ENCODE measurements at places on chromosomes 1 and 21.
A peak's percentile ranks its signal among the peaks of the same experiment; 100 is the strongest.

GRCh38 chr1:85555867-85556573 is 24.5 kb upstream of the CCN1 start:
- no peak for DNase-seq

DNA sequence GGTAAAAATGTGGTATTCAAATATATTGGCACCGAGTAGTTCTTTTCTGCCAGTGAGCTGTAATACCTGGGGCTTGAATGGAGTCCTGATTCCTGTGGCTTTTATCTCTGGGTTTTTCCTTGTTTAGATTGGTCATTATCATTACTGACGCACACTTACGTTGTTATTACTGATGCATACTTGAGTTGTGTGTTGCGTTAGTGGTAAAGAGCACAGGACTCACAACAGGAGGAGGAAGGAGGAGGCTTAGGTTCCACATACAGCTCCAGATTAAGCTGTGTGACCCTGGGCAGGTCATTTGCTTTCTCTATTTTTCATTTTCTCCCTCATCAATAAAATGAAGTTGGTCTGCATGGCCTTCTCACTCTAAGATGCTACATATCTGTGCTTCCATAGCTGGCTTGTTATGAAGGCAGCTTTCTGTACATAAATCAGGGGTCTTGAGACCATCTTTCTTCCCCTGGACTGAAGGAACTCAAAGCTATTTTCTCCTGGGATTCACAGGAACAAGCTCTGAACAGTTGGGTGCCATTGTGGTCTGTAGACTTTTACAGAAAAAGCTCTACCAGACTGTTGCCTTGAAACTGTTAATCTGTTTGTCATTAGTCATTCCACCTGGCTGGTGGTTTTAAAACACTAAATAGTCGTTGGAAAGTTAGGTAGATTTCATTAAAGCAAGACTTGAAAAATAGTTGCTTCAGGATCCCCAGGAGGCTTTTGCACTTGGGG is 5.6 kb downstream of the ARID1A start:
- DNase-seq, result peak; percentile 35

DNA sequence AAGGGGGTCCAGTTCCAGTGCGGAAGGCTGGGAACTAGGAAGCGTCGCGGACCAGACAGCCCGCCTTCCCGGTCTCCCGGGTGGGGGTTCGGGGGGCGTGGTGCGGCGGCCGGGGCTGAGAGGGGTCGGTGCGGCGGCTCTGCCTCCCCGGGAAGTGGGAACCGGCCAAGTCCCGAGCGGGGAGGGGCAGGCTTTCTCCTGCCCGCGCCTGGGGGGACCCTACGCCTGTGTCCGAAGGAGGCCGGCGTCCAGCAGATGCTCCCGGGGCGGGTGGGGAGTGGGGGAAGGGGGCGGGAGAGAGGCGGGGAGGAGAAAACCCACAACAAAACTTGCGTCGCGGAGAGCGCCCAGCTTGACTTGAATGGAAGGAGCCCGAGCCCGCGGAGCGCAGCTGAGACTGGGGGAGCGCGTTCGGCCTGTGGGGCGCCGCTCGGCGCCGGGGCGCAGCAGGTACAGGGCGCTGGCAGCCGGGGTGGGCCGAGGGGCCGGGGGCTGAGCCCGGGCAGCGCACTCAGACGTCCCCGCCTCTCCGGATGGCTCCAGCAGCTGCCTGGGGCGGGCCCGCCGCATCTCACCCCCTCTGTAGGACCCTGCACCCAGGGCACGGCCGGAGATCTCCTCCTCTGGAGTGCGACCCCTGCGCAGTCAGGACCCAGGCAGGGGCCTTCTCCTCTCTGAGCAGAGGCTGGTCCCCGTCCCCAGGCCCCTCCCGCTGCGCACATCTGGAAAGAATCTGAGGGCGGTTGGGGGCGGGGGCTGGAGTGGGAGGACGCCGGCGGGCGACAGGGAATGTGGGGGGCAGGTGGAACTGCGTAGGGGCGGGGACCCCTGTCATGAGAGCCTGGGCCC is at the start of gene PODN:
Gene PODN, plus strand, starts transcription at position 355 of the 849 bp plus-strand sequence. CDS start 7,643 bp downstream, outside the sequence.
- peak; percentile 56 for DNase-seq

- DNase-seq, result no peak
Observed at GRCh38 chr1:112524251-112524650, 15.5 kb downstream of the WNT2B start.

DNA sequence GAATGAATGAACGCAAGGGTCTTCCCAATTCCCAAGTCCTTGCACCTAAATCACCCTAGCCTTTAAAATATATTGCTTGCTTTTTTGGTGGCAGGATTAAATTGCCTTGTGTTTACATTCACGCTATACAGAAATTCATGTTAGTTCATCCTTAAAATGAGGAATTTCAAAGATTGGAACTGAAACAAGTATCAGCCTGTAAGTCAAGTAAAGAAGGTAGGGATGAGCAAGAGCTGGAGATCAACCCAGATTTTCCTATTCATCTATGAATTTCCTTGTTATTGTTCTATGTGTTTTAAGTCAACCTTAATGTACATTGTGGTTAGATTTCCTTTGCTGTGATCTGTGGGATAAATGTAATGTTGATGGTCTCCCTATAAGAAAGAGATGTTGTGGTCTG is 248.2 kb downstream of the NFIA start:
- DNase-seq, result no peak

- peak; percentile 32 for DNase-seq
Observed at GRCh38 chr1:220301630-220302029, 29.4 kb upstream of the RAB3GAP2 start.

DNA sequence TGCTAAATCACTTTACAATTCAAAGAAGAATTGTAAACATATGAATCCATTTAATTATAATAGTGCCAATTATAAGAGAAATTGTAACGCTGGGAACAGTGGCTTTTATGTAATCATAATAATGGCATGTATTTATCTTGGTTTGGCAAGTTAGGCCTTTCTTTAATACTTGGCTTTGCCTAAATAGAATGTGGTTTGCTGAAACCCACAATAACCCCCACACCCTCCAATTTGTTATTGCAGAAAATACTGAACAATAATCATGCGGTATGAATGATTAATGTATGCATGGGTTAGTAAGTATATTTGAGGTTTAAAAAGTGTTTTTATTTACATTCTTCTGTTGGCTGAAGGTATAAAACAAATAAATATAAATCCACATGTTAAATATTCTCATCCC is 138.2 kb downstream of the NFIA start:
- DNase-seq, result no peak

DNA sequence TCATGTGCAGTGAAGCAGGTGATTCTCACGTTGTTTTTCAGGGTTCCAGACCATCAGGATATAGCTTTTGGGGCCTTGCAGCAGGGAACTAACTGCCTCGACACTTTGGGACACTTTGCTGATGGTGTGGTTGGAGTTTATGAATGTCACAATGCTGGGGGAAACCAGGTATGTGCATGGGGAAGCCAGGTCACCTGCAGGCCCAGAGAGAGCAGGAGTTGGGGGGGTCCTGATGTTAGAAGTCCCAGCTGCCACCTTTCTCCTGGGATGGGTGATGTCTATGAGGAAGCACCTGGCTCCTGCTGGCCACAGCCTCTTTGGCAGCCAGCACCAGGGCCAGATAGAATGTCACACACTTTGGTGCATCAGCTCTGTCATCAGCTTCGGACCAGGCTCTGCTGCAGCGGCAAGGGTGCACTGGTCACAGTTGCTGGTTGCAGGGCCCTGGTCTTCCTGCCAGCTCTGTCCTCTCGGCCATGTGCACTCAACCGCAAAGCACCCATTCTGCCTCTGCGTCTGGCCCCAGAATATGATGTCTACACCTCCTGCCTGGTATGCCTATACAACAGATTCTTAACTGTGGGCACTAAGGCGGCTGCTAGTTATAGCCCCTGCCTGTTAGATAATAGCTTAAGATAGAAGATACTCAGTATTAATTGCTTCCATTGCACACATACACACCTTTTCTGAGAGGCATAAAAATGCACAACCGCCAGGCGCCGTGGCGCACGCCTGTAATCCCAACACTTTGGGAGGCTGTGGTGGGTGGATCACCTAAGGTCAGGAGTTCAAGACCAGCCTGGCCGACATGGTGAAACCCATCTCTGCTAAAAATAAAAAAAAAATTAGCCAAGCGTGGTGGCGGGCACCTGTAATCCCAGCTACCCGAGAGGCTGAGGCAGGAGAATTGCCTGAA is 160.7 kb downstream of the PGBD5 start:
- DNase-seq, result no peak

DNA sequence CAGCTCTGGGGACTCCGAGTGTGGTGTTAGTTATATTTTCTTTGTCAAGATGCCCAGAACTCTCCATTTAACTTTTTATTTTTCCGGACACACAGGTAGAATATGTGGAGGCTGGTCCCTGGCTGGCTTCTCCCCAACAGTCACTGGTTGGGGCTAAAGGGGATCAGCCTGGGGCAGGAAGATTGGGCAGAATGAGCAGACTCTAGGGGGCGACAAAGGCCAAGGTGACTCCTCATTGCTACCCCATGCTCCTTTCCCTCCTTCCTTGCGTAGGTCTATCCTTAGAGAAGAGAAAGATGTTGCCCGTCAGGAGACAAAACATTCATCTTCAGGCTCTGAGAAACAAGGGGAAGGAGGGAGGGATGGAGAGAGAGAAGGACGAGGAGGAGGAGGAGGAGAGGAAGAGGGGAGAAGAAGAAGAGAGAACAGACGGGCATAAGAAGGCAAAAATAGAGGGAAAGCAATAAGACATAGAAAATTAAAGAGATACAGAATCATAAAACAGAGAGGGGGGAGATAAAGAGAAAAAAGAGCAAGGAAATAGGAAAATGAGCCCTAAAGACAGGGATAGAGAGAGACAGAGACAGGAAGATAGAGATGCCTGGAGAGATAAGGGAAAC is 89.9 kb downstream of the FOXD2 start:
- peak; percentile 86 for DNase-seq

GRCh38 chr1:232589812-232590743 is 39.9 kb downstream of the SIPA1L2 start:
- DNase-seq, result no peak

- no peak for DNase-seq
Observed at GRCh38 chr1:24996456-24996855, 66.4 kb upstream of the RUNX3 start.

DNA sequence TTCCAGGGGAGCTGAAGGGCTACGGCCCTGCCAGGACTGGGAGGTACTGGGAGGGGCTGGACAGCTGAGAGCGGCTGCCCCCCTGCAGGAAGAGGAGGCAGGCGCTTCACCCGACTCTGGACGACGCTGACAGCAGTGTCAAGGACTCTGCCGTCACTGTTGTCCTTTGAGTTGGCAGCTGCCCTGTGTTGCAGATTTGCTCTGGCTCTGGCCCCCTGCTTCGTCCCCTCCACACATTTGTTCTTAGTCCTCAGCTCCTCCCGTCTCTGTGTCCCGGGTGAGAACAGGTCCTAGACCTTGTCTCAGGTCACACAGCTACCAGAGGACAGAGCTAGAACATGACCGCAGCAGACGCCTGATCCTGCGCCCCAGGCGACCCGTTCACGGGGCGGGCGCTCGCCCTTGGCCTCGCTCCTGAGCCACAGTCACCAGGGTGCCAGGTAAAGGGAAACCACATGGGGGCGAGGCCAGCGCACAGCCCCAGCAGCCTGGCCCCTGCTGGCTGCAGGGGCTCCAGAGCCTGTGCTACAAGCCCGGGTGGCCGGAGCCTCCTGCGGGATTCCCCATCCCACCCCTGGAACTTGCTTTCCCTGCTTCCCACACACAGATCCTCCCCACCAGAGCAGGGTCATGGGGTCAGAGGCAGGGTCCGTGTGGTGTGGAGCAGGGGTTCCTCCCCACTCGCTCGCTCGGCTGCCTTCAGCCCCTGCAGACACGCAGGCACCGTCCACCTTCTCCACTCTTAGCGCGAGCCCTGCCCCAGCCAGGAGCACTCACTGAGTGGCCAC is 10.7 kb upstream of the NPHP4 start:
- no peak for DNase-seq

- DNase-seq, result no peak
Observed at GRCh38 chr1:203098445-203098844, 12.6 kb upstream of the MYOG start.

GRCh38 chr1:5108740-5109139 is 454.3 kb downstream of the AJAP1 start:
- peak; percentile 24 for DNase-seq

DNA sequence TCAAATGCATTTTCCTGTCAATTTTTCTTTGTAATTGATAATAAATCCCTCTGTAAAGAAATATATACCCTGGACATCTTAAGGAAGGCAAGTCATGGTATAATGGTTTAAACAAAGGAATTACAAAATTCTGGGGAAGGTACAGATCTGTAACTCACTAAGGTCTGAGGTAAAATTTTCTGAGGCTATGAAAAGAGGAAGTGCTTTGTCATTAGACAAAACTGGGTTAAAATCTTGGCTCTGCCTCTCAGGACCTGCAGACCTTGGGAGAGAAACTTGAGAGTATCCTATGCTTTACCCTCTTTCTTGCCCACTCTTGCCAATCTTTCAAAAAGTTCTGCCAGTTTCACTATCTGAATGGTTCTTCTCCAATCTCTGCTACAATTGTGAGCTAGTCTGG is 26.8 kb upstream of the BEND5 start:
- no peak for DNase-seq

- no peak for DNase-seq
Observed at GRCh38 chr1:112540226-112540794, 31.5 kb downstream of the WNT2B start.

- DNase-seq, result no peak
Observed at GRCh38 chr1:212962509-212962908, 12.2 kb downstream of the VASH2 start.
